ENCODE measurements at places on chromosomes 13 and 19.

DNA sequence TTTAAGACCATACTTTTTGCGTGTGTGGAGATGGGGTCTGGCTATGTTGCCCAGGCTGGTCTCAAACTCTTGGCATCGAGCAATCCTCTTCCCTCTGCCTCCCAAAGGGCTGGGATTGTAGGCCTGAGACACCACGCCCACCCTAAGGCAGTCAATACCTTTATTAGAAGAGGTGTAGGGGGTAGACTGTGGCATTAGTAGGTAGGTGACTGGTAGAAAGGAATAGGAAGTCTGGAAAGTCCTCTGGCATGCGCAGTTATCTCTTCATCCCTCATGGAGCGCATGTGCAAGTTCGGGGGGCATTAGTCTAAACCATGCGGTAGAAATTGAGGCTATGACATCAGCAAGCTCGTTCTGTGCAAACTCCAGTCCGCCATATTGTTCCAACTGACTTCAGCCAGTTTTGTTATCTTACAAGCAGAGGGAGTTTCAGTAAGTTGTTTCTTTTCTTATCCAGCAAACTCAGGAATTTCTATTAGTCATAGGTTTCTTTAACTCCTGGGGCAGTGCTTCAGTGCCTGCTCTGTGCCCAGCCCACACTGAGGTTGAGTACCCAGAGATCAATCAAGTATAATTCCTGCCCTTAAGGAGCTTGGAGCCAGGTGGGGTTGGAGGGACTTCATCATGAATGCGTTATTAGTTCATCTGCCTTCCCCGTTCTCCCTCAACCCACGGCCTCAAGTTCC is 7.3 kb upstream of the RANBP3 start:
- no peak for DNase-seq

DNA sequence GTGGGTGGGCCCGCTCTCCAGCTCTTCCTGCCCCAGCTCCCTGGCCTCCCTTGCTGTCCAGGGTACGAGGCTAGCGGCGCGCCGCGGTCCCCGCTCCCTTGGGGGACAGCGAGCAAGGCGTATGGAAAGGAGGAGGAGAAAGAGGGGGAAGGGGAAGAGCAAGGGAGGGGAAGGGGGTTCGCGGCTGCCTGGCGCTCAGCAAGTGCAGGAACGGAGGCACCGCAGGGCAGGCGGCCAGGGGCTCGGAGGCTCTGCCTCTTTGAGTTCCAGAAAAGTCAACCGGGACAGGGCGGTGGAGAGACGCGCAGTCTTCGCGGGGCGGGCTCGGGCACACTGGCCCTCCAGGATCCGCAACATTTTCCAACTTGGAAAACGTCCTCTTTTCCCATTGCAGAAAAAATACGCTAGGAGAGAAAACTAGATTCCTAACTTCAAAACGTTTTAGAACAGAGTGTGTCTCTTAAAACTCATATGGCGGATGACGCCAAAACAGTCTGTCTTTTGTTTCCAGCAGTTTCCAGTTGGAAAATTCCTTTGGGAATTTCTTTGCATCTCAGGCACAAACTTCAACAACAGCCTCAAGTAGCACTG is 23.1 kb upstream of the TNFRSF19 start:
- no peak for DNase-seq

GRCh38 chr13:106987427-106987785 is 419.5 kb upstream of the ARGLU1 start:
- no peak for DNase-seq

DNA sequence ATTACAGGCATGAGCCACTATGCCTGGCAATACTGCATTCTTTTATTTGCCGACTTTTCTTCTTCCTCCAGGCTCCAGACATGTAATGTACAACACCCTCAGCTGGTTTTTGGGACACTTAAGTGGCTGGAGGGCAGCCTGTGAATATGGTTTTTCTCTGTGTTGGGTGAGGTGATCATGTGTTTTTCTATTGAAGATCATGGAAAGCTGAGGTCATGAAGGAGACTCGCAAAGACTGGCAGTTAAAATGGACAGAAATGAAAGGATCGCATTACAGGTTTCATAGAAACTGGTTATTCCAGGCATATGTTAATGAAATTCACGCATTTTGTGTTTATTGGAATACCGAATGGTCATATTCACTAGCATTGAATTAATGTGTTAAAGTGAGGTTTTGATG is 85.2 kb upstream of the RNF113B start:
- no peak for DNase-seq

DNA sequence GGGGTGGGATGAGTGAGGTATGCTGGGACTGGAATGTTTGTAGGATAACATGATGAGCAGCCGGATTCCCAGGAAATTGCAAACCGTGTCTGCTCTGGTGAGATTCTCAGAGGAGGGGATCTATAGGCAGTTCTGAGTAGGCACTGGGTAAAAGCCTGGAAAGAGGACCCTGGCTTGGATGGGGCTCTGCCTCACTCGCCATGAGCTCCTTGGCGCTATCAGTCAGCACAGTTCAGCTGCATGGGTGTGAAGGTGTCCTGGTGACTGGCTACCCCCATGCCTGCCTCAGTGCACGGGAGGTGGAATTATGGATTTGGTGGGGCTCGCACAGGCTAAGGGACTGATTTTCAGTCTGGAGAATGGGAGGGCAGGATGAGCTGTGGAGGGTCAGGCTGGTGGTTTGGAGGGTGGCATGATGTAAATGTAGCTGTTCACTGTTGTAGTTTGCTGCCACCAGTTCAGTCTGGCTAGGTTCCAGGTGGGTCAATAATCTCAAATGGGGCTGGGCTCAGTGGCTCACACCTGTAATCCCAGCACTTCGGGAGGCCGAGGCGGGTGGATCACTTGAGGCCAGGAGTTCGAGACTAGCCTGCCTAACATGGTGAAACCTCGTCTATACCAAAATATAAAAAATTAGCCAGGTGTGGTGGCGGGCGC is 9.2 kb upstream of the ZNF627 start:
- DNase-seq: no peak

GRCh38 chr19:45446295-45446694 is 21.5 kb upstream of the FOSB start:
- no peak for DNase-seq

GRCh38 chr13:36377826-36378468 is 31.8 kb upstream of the SPART start:
- DNase-seq: no peak

GRCh38 chr19:52138278-52138982 is 1.3 kb downstream of the ZNF616 start:
- no peak for DNase-seq

DNA sequence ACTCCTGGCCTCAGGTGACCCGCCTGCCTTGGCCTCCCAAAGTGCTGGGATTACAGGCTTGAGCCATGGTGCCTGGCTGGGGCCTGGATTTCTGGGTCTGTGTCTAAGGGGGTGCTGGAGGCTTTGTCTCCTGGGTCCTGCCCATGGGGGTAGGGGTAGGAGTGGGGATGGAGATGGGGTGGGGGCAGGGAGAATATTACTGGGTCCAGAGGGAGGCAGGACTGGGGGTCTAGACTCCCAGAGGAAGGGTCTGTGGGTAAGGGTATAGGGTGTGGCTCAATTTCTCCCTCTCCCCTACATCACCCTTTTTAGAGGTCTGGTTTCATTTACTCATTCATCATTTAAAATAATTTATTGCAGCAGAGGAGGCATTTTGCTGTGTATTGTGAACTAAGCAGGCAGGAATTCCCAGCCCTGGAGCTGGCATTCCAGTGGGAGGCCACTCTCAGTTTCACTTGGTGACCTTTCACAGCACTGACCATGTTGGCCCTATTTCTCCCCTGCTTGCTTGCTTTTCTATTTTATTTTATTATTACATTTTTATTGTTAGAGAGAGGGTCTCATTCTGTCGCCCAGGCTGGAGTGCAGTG is 810 bp upstream of the NFKBID start:
- no peak for DNase-seq

- DNase-seq: no peak
Measured at GRCh38 chr19:4016903-4017638, 9.5 kb downstream of the PIAS4 start.

DNA sequence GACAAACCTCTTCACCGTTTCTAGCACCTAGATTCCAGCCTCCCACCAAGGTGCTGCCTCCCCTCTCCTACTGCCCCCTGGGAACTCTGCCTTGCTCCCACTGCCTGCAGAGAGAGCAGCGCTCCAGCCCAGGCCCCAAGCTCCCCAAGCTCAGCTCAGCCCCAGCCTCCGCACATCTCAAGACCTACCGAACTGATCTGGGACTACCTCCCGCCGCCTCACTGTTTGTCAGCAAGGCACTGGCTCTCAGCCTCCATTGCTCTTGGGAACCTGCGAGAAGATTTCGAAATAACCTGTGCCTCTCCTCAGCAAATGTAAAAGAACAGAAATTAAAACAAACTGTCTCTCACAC is 92.4 kb upstream of the GPR183 start:
- no peak for DNase-seq

DNA sequence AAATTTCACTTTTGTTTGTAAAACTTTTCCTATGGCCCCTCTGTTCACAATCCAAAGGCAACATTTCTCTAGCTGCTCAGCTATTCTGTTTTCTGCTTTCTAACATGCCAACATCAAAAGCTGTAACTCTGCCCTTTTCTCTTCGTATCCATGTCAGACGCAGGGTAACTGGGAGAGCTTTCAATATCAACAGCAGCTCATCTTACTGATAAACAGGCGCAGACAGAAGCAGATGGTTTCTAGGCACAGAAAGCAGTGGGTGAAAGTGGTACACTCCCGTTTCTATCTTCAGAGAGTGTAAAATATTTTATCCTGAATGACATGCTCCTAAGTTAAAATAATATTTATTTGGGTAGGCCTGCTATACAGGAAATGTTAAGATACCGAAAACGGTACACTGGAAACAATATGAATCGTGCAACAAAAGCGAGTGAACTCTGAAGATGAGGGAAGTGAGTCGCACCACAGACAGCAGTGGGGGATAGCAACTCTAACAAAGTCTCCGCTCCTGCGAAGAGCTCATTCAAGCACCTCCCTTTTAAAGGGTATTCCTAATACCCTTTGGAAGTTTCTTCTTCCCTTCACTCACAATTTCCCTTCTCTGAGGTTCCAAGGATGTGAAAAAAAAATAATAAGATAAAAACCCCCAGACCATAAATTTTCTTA is 798.3 kb downstream of the GPC5 start:
- DNase-seq: no peak

DNA sequence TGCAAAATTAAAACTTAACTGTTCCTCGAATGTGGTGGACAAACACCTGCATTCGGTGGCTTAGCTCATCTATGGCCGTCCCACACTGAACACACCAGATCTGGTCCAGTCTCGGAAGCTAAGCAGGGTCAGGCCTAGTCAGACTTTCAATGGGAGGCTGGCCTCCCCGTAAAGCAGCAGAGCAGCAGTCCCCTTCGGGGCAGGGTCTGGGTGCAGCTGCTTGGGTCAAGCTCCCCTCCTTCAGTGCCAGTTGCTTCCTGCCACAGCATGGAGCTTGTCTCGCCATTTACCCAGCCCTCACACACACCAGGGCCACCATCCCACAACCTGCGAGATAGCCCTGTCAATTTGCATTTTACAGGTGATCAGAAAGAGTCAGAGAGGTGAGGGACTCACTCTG is 93.2 kb downstream of the TUBA3C start:
- no peak for DNase-seq

DNA sequence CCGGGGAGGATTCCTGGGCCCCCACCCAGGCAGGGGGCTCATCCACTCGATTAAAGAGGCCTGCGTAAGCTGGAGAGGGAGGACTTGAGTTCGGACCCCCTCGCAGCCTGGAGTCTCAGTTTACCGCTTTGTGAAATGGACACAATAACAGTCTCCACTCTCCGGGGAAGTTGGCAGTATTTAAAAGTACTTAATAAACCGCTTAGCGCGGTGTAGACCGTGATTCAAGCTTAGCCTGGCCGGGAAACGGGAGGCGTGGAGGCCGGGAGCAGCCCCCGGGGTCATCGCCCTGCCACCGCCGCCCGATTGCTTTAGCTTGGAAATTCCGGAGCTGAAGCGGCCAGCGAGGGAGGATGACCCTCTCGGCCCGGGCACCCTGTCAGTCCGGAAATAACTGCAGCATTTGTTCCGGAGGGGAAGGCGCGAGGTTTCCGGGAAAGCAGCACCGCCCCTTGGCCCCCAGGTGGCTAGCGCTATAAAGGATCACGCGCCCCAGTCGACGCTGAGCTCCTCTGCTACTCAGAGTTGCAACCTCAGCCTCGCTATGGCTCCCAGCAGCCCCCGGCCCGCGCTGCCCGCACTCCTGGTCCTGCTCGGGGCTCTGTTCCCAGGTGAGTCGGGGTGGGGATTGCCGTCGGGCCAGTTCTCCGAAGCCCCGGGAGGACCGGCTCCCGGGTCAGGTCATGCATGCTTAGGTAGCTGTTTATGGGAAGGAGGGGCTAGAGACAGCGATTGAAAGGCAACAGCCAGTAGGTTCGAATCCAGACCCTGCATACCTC is at the start of gene ICAM1:
Gene ICAM1 (plus strand): TSS at position 505 of the 779 bp plus-strand sequence. CDS start 40 bp downstream, at position 545.
- no peak for DNase-seq

DNA sequence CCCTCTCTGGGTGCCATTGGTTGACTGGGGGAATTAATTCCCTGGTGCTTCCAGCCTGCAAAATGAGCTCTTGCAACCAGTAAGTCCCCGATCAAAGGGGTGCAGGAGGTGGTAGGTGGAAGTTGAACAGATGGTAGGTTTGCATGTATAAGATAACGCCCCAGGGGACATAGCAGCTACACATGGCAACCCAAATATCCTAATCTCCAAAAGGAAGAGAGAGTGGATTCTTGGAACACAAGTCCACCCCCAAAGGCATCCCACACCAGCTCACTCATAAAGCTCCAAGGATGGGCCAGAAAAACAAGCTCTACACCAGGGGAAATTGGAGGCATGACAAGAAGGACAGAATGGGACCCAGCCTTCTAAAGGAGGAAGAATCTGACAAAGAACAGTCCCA is 4.8 kb downstream of the CD209 start:
- no peak for DNase-seq

DNA sequence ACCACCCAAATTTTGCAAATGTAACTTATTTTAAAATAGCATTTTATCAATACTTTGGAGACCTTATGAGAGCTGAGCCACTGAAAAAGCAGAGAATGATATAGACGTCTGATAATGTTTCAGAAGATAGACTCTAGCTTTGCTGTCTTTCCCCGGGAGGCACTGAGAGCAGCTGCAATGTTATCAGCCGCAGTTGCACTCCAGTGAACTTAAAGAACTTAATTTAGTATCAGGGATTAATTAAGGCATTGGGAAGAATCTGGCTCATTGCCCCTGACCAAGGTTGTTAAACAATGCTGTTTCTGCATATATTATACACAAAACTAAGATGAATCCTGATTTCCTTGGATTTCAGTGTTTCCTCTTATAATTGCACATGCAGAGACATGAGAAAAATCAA is 75.7 kb upstream of the SGCG start:
- DNase-seq: no peak
